Activated CD8-positive, alpha-beta T cell treated with anti-CD3 and anti-CD28 coated beads for 36 hours (primary cell): ENCODE measurements at places on chromosomes 7 and 10.

DNA sequence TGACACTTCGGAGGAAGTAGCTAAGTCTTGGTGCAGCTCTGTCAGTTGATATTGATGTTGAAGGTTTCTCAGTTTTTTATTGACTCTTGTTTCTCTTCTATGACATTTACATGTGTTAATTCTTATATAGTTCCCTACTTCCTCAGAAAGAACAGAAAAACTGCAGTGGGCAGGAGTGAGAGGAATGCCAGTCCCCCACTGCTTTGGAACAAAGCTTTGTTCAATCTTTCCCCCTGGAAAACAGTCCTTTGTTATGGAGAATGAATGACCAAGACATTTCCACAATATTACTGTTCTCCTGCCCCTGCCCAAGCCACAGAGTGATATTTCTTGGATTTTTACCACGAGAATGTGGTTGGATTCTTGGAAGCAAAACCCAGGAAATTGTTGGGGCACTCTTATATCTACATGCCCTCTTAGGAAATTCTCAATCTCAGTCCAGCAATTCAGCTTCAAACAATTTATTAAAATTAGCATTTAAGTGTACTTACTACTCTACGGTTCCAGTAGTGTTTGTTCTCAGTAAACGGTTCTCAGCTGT, 258.0 kb upstream of the KCND2 start:
- no peak for DNase-seq

GRCh38 chr7:19939746-19940145, 166.3 kb upstream of the TMEM196 start:
- no peak for DNase-seq

DNA sequence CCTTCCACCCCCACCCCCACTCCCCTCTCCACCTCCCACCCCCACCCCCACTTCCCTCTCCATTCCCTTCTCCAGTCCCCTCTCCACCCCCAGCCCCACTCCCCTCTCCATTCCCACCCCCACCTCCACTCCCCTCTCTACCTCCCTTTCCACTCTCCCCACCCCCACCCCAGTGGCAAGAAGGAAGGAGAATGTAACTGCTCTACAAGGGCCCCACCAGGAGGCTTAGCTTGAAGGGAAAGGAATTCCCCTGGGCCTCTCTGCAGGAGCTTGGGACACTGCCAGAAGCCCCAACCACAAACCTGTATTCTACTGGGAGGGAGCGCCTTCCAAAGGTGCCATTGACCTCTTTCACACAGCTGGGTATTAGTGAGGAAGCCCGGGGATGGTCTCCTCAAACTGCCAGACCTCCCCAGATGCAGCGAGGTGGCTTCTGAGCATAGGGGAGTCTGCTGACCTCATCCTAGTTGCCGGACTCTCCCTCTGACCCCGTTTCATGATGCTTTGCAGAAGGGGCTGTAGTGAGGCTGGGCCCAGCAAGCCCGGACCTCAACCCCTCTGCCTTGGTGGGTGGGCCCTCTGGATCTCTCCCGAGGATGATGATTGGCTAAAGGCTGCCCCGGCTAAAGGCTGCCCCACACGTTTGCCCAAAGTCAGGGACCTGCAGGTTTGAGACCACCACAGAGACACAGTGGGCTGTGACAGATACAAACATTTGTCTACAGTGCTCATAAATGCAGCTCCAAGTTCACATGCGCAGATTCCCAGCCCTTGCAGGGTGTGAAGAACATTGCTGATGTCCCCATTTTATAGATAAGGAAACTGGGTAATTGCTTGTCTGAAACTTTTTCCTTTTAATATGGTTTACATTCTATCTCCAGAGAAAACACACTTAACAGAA, 2.9 kb downstream of the DEPP1 start:
- no peak for DNase-seq

DNA sequence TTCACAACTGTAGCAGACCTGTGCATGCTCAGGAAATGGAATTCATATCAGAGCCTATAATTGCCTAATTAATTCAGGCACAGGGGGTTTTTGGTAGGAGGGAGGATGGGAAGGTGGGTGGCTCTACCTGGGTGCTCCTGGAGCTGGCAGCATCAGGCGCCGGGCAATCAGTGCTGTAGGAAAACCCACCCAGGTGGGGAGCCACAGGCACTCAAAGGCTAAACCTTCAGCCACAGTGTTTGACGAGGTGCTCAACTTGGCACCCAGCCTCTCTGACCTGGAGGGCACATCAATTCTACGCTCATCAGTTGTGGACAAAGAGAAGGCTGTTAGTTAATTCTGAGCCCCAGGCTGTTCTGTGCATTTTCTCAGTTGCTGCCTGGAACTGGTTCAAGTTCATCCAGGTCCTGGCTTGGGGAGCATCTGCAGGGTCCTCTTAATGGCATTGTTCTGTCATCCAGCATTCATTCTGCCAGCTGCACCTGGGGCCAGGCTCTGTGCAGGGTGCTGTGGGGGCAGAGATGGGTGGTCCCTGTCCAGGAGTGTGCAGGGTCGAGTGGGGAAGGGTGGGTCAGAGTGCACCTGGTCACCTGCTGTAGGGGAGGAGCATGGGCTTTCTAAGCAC, 54.1 kb upstream of the NPTX2 start:
- DNase-seq, result no peak

GRCh38 chr7:150903606-150904005, 51.3 kb downstream of the AOC1 start:
- peak; percentile 45 for DNase-seq

- DNase-seq, result no peak
These were observed 149.2 kb downstream of the REEP3 start for GRCh38 chr10:63670291-63670898.
